ENCODE measurements at places on chromosomes 11 and 22. TPM values are rescaled to one million over a fixed set of nuclear protein-coding genes. Genes with fewer than 3 reads are reported as not detected.

DNA sequence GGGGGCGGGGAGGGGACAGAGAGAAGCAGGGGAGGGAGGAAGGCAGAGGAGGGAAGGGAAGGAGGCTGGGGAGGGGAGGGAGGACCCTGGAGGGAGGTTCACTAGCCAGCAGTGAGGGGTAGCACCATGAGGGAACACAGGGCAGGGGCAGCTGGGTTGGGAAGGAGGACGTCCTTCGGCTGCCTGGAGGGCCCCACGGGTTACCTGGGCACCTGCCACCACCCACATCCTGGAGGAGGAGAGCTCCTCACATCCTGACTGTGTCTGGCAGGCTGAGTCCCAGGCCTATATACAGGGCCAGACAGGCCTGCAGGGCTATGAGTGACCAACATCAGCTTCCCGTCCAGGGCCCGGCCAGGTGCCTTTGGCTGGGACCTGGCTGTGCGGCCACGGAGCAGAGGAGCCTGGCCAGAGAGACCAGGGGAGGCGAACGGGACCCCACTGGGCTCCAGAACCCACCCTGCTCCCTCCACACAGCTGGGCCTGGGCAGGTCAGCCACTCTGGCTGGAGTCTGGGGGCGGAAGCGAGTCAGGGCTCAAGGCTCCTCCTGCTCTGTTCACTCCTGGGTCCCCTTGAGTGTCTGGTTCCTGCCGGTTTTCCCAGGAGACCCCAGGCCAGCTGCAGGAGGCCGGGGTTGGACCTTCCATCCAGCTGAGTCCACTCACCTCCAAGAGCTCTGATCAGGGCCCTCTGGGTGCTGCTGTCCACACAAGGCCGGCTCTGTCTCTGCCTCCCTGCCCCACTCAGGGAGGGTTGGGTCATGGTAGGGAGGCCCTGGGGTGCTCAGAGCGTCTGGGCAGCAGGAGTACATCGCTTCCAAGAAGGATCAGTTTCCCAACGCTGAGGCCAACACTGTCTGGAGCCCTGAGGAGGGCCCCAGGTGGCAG lies 677.7 kb downstream of the BRD1 start:
- no peak for DNase-seq

GRCh38 chr11:47611348-47611794 lies 17.2 kb upstream of the C1QTNF4 start:
- no peak for DNase-seq

The TCN2 gene
- total RNA-seq, result 3.9 TPM

The AP5B1 gene
- total RNA-seq, result 13.8 TPM

DNA sequence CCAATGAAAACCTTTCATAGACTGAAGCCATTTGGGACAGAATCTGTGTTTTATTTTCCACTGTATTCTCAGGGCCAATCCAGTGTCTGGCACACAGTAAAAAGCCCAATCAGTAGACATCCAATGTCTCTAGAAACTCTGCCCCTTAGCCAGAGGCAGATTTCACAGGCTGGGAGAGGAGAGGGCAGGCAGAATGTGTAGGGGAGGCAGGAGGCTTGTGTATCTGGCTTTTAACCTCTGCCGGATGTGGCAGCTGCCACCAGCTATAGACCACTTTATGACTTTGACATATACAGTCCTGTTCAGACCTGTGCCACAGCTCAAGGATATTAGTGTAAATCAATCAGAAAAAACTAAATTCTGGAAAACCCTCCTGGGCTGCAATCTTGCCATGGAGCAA lies 4.4 kb downstream of the EXPH5 start:
- no peak for DNase-seq

DNA sequence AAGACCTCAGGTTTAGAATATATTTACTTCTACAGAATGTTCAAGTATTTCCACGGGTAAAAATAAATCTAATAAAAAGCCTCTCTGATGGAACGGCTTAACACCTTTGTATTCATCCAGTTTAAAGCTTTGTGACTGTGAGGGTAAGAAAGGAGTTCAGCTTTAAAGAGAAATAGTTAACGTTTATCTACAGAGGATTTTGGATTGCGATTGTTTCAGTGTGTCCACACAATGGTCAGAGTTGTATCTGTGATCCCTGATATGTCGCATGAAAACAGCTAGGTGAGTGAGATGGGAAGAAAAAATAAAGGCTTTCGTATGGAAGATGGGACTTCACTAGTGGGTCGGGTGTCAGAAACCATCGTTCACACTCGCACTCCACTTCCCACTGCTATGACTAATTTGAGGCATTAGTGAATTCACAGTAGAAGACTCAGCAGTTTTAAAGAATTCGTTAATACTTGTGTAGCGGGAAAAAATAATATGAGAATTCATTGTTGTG lies 1.6 kb downstream of the APLP2 start:
- peak; percentile 11 for DNase-seq

DNA sequence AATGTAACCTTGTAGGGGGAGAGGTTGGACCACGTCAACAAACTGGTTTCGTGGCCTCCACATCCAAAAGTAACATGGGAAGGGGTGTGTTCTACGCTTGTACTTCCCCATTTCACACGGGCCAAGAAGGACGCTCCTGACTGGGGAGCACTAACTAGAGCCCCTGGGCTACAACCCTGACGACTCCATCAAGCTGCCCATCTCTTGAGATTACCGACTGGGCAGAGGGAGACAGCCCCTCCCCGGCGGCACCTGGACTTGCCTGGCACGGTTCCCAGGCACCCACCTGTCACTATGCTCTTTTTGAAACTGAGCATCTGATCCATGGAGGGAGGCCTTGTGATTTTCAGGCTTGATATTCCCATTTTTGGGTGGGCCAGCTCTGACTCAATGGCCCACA lies 68.5 kb downstream of the SHANK2 start:
- DNase-seq, result no peak

The CNGA4 gene
- 0.43 TPM for total RNA-seq

- DNase-seq, result no peak
Measured at GRCh38 chr11:1123970-1124369, 33.8 kb upstream of the MUC5AC start.

DNA sequence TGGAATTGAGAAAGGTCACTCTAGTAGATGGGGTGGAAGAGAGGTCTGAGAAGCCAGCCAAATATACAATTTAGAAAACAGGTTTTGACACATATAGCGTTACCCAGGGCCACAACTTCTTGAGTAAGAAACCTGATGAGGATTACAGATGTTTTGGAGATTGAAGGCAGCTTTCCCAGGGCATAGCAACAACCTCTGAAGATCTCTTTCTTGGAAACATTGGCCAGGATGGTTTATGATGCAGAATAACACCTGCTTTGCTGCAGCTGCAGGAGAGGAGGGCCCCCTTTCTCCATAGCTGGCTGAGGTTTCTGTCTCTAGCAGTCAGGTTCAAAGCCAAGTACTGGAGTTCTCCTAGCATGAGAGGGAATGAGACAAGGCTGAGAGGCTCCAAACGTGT lies 75.1 kb upstream of the NUP50 start:
- no peak for DNase-seq

- DNase-seq, result no peak
Measured at GRCh38 chr11:70700453-70700852, 302.1 kb downstream of the CTTN start.
